Stimulated activated CD8-positive, alpha-beta memory T cell treated with anti-CD3 and anti-CD28 coated beads, Interleukin-15, amount 100 ng/mL, for 1 hour (primary cell): ENCODE measurements at places on chromosomes 12 and 14.

- DNase-seq = no peak
Measured at GRCh38 chr12:115000038-115000437, 316.1 kb upstream of the TBX3 start.

DNA sequence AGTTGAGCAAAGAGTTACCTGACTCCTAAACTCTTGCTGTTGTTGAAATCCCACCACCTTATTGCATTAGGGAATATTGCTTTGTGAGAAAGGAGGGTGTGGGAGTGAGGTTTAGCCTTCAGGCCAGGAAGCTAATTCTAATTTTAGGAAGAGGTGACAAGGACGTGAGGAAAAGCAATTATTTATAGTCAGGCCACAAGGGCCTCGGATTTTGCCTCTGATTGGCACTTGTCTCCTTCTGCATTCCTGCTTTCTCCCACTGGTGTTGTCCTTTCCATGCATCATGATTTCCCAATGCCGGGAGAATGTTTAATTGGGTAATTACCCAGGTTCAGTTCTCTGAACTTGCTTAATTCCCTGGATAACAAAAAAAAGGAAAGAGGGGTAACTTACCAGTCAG, 37.9 kb upstream of the SLC38A2 start:
- DNase-seq = no peak

GRCh38 chr12:58161773-58162172, 220.4 kb downstream of the ATP23 start:
- no peak for DNase-seq

DNA sequence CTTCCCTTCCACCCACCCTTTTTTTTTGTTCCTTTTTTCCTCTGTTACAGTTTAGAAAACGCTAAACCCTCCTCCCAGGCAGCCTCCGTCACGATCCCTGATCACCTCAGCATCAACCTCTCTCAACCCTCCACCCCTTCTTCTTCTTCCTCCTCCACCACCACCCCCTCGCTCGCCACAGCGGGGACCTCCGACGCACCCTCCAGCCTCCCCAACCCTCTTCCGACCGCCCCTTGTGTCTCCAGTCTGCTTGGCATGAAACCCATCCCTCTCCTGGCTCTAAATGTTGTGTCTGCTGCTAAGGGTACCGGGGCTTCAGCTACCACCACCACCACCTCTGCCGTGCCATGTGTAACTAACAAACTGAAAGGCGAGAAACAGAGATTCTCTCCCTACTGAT, 22.9 kb downstream of the PCBP2 start:
- DNase-seq = no peak

DNA sequence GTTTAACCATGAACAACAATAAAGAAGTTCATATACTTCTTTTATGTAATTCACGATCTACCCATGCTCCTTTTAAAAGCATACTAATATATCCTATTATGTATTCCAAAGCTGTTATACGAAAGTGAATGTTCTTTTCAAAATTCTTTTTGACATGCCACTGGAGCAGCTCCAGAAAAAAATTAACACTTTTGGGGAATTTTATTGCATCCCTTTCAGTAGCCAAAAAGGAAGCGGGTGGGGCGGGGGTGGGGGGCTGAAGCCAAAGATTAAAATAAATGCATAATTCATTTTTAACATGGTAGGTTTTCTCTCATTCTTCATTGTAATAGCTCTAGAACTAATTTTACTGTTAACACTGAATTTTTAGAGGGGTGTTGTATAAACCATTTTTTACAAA, 123.0 kb downstream of the ANKS1B start:
- no peak for DNase-seq

GRCh38 chr12:96198965-96199364, 4.8 kb downstream of the ELK3 start:
- DNase-seq = no peak

DNA sequence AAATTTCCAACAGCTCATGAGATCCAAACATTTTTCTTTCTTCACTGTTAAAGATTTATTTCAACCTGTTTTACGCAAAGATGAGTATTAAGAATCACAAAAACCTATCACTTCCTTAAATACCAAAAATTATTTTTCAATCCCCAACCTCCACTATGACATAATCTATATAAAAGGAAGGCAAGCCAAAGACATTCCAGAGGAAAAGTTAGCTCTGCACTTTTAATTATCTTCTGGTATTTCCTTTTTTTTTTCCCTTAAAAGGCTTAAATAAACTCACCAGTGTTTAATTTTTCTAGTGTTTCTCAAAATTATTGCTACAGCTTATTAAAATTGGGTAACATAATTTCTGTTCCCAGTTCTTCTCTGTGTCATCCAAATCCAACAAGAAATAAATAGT, 75.9 kb downstream of the BMP4 start:
- no peak for DNase-seq

DNA sequence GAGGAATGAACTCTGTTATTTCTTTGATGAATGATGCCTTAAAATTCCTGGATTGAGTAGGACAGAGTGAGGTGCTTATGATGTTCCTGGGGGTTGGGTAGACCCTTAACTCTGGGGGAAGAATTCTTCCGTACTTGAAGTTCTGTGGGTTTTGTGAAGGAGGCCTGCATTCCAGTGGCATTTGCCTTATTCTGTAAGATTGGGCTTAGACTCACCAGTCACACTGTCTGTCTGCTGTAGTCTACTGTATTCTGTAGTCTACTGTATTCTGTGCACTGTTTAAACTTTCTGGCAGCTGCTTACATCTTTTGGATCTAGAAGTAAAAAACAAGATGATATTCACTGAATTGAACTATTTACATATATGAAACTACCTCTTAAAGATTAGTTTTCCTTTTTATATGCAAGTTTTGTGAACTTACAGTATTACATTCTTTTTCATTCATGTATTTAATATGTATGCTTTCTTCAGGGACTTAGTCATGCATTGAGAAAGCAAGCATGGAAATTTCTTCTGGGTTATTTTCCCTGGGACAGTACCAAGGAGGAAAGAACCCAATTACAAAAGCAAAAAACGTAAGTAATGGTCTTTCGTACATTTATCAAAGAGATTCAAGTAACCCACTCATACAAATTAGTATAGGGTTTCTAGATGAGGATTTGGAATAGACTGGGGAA, 42.3 kb upstream of the TPH2 start:
- no peak for DNase-seq

GRCh38 chr12:111247083-111247783, 121.7 kb downstream of the PHETA1 start:
- DNase-seq = no peak

DNA sequence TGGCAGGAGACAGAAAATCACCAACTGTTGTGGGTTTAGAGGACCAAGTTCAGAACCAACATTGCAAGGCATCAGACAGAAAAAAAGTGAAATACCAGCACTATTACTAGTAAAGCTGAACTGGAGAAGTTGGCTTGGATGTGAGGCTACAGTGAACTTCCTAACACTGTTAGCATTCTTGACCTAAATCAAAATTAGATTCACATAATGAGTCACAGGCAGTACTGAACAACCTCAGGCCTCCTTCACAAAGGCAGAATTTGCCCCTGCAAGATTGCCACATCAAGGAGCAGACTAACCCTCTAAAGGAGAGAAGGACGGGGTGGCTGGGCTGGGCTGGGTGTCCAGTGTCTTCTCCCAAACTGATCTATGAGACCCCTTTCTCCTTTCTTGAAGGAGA, 539.7 kb downstream of the SNAPC1 start:
- no peak for DNase-seq

- no peak for DNase-seq
Measured at GRCh38 chr14:87207756-87208155, 785.2 kb downstream of the GALC start.

DNA sequence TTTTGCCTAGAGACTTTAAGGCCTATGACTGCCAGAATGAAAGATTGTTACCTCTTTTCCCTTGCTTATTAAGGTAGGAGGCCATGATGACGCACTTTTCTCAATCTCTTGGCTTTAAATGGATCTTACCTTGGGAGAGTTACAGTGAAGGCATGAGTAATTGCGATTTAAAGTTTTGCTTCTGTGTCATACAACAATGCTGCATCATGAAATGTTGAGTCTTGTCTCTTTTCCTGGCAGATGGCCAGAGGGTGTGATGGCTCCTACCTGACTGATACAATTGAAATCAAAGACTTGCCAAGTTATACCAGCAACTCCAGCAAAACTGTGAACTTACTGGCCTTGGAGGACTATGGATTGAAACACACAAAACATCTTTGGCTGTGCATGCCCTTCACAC, 17.2 kb upstream of the LRRK2 start:
- DNase-seq = no peak

DNA sequence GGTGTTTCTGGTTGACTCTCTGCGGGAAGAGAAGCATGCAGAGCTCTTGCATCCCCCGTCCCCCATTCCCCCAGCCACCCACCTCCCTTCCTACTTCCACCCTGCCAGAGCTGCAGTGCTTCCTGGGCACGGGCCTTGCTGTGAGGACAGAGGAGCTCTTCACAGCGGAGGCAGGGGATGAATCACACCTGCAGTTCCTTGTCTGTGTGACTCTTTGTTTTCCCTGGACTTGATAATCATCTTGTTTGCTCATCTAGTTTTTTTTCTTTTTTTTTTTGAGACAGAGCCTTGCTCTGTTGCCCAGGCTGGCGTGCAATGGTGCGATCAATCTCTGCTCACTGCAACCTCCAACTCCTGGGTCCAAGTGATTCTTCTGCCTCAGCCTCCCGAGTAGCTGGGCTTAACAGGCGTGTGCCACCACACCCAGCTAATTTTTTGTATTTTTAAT, 27.8 kb downstream of the ANKRD9 start:
- no peak for DNase-seq
